ENCODE measurements at places on chromosomes 6 and 20.
A peak's percentile ranks its signal among the peaks of the same experiment; 100 is the strongest.

GRCh38 chr6:3406362-3406821, 50.5 kb downstream of the SLC22A23 start:
- no peak for DNase-seq

DNA sequence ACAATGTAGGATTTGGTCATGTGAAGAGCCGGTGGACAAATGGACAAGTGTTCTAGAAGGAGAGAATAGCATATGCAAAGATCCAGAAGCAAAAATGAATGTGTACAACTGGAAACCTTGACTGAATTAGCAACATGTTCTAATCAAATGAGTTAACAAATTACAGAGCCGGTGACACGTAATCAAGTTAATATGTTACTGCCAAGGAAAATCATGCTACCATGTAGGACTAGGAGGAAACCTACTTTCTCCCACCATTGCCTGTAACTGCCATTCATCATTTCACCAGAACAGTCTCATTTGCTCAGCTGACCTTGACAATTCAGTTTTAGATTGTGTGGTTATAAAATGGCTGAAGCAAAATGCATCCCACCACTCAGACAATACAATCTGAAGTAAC, 179.4 kb downstream of the KIF16B start:
- no peak for DNase-seq

- no peak for DNase-seq
These were observed 10.0 kb downstream of the SLCO4A1 start for GRCh38 chr20:62652041-62652893.

GRCh38 chr20:58877050-58877975, 24.8 kb downstream of the GNAS start:
- no peak for DNase-seq

GRCh38 chr20:32497589-32498224, 87.4 kb downstream of the NOL4L start:
- no peak for DNase-seq

GRCh38 chr6:41679696-41680095, 41.4 kb downstream of the MDFI start:
- DNase-seq, result no peak

- DNase-seq, result no peak
These were observed 37.3 kb downstream of the IPCEF1 start for GRCh38 chr6:154319231-154319858.

- no peak for DNase-seq
These were observed 23.9 kb upstream of the ASXL1 start for GRCh38 chr20:32333988-32334885.

- DNase-seq, result no peak
These were observed 572.5 kb downstream of the PKHD1 start for GRCh38 chr6:51514748-51515402.

- DNase-seq, result no peak
These were observed 594.5 kb downstream of the RFPL4B start for GRCh38 chr6:112941613-112942012.

DNA sequence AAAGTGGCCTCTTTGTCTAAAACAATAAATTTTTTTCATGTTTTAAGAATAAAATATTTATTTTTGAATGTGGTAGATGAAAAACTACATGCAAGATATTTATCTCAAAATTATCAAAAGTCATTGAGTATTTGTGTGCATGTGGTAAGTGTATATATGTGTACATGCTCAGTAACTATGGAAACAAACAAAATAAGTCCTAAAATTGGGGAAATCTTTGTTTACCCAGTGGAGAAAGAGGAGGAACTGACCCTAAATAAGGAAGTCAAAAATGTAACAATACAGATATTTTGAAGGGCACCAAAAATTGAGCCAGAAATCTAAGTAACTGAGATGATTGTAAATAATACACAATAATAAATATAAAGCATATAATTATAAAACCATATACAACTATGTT, 639.2 kb downstream of the MAFB start:
- no peak for DNase-seq

GRCh38 chr6:100664274-100665040, 199.7 kb upstream of the SIM1 start:
- no peak for DNase-seq

DNA sequence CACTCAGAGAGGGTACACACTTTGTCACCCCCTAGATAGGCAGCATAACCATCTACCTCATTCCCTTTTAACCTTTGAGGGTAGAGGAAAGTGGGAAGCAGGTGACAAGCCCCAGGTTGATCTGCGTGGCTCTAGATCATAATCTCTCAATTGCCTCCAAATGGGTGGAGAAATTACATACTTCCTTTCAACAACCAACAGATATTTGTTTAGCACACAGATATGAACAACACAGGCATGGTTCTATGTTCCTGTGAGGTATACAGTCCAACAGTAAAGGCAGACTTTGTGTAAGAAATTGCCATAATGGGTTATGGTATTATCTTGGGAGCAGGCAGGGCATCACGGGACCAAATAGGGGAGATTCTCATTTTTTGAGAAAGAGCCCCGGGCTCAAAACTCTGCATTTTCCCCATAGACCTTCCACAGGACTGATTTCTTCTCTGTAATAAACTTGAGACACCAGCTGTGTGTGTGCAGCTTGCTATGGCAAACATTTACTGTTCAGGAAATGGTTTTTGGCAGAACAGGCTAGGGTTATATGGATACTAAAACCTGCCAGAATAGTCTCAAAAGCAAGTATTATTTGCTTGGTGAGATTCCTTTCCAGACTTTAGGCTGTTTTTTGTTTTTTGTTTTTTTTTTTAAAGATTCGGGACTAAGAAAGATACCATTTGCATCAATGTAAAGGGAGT, 126.2 kb downstream of the CD164 start:
- DNase-seq, result no peak

GRCh38 chr20:50272030-50272723, 81.5 kb downstream of the CEBPB start:
- DNase-seq, result no peak

- no peak for DNase-seq
These were observed 9.3 kb upstream of the GFOD1 start for GRCh38 chr6:13496513-13497190.

GRCh38 chr6:116012471-116012949, 48.2 kb downstream of the FRK start:
- no peak for DNase-seq

DNA sequence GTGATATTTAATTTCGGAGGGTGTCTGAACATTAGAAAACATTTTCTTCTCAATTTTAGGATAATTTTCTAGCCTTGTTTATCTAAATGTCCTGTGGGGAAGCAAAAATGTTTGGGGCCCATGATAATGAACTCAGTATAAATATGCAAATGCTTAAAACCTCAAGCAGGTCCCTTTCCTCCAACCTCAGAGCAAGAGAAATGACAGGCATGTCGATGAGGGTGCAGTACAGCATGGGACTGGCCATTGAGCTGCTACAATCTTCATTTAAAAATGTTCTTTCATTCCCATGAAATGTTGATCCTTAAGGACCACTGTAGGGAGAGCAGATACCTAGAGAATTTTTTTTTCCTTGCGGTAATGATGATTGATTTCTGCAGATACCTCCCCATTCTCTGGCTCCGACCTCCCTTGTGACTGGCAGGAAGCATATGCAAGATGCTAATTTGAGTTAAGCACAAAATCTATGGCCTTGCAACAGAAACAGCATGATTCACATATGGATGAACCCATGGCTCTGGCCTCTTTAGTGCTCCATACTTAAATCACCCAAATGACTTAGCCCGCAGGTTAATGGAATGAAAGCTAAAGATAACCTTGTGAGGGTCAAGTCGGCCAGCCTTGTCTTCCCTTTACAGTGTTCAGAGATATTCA, 243.3 kb downstream of the SOX4 start:
- no peak for DNase-seq

- no peak for DNase-seq
These were observed 83.8 kb downstream of the FOXF2 start for GRCh38 chr6:1473166-1473565.

- no peak for DNase-seq
These were observed 53.5 kb downstream of the HCRTR2 start for GRCh38 chr6:55227862-55228261.

GRCh38 chr6:115839583-115840181, 221.0 kb downstream of the FRK start:
- DNase-seq, result no peak

GRCh38 chr6:161602359-161602758, 328.5 kb upstream of the AGPAT4 start:
- DNase-seq, result no peak

- DNase-seq, result no peak
These were observed 399.0 kb downstream of the CDKAL1 start for GRCh38 chr6:20933057-20933788.

- DNase-seq, result no peak
These were observed 34.8 kb downstream of the IYD start for GRCh38 chr6:150403458-150404246.

GRCh38 chr20:58113716-58114115, 114.7 kb downstream of the ANKRD60 start:
- no peak for DNase-seq

DNA sequence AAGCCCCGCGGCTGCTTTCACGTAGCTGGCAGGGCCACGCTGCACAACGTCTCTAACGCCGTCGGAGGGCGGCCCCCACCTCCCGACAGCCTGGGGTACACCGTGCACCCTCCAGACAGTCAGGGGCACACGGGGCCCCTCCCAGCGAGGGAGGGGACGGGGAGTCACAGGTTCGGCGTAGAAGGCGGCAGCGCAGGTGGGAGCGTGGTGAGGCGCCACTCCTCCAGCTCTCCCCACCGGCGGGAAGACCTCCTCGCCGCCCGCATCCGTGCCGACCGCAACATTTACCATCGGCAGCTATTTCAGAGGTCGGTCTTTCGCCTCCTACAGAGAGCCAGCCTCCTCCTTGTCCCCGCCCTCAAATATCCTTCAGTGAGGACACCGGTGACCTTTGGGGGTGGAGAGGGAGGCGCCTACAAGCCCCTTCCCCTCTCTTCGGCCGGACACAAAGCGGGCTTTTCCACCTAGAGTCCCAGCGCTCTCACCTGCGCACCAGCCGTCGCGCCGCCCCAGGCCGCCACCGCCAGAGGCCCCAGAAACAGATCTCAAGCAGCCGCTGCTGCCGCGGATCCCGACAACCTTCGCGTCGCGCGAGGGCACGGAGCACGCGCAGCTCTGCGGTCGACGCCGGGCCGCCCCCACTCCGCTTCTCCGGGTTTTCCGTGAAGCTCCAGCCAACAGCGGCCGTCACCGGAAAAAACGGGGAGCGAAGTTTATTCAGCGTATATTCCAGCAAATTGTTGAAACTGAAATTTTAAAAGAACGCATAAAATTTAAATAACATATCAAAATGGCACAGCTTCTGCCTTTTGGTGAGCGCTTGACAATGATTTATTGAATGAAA, at the start of gene MKKS:
TSS of gene MKKS (minus strand) at position 600 of the 844 bp plus-strand sequence. CDS start 20,708 bp downstream, outside the sequence.
- peak; percentile 78 for DNase-seq

DNA sequence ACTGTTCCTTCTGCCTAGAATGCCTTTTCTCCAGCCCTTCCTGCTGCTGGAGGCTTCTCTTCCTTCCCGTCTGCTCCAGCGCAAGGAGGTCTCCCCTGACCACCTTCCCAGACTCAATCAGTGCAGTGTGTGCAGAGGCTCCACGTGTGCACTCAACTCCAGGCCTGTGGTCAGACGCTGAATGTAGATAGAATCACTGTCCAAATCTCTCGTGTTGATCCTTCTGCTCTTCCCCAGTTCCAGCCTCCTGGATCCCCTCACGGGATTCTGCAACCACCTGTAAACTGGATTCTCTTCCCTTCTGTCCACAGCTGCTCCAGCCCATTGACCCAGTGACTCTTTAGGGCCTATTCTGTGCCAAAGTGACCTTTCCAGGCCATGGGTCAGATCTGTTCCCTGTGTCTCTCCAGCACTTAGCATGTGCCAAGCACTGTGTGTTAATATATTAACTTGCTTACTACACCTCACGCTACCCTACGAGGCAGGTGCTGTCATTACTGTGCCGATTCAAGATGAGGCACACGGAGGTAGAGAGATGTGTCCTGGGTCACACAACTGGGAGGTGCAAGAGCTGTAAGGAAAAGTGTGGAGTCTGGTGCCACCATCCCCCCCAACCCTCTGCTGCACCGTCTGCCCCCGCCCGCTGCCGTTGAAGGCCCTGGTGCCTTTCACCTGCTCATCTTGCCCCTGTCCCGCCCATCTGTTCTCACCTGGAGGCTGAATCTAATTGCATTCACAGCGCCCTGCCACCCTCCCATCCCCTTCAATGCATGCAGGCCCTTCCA, 112.2 kb downstream of the SULF2 start:
- DNase-seq, result no peak

DNA sequence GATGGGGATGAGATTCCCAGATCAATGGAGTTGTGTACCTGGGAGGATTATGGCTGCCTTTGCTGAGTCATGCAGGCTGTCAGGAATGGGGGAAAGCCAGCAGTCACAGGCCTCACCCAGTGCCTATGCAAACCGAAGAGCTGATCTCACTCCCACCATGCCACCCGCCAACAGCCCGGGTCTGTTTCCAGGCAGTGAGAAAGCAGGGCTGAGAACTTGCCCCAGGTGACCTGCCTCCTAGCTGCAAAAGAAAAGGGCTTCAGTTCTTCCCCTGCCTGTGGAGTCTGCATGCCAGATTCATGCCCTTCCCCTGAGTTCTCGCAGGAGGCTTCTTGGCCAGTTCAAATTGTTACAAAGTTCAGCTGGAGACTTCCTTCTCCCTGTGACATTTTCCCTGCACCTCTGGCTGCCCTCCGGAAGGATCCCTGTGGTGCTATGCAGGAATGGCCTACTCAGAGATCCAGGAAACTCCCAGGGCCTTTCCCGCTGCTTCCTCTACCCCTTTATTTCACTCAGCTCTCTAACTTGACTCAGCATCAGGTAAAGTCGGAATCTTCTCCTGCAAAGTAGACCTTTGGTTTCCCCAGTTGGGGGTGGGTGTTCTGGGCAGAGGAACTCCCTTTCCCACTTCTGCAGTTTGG, 71.5 kb upstream of the B3GAT2 start:
- DNase-seq, result no peak

GRCh38 chr20:16312998-16313397, 260.2 kb downstream of the KIF16B start:
- DNase-seq, result no peak

GRCh38 chr6:150328744-150329405, 39.9 kb upstream of the IYD start:
- DNase-seq, result no peak

DNA sequence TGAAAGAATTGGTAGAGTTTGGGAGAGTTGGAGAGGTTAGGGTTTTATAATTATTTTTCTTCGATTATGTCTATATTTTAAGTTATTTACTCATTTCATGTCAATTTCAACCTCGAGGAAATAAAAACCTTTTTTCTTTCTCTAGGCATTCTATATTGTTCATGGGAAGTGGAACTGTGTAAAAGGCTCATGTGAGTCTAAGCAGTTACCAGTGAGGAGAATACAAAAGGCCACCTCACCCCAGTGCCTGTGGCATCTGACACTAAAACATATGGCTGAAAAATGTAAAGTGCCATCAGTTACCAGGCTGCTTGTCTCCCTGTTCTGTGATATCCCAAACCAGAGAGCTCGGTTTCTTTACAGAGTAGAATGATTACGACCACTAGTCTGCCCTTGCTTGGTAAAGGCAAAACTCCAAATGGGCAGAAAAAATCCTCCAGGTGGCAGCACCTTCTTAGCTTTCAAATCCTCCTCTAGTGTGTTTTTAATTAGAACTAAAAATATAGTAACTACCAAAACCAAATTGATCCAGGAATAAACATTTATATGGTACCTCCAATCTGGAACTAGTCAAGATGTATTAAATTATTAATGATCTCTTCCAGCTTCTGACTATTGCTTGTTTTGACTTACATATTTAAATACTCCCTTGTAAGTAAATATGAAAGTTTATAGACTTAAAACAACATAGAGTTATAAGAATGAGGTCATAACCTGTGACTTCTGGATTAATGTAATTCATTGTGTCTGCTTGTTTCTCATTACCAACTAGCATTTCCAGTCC, 122.6 kb upstream of the MCHR2 start:
- DNase-seq, result no peak

Data from cortex of kidney (tissue), 1 donor.